ENCODE measurements at places on chromosomes 3 and 15.

GRCh38 chr15:69869881-69870505, 227.7 kb downstream of the TLE3 start:
- no peak for DNase-seq

- DNase-seq = no peak
Measured at GRCh38 chr3:3071136-3071535, 39.0 kb downstream of the IL5RA start.

GRCh38 chr3:52039846-52040245, 16.5 kb downstream of the DUSP7 start:
- DNase-seq = no peak

DNA sequence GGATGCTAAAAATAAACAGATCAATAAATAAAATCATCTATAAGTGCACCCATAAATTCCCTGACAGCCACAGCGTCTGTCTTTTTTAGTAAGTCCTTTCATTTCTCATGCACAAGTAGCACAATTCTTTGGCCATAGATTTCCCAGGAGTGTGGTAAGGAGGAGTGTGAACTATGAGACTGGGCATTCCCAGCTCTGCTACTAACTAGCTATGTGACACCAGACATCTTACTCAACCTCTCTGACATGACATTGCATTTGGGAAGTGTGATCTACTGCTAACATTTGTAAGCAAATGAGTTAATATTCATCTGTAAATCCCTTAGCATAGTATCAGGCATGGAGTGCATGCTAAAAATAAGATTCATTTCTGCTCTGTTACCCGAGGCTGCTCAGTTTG, 301.7 kb downstream of the NTRK3 start:
- no peak for DNase-seq
